NK-92 treated with Interleukin-12 subunit alpha and Interleukin-12 subunit beta, amount 100 ng/mL, for 24 hours (cell line): ENCODE measurements at places on chromosomes 3 and 15.

DNA sequence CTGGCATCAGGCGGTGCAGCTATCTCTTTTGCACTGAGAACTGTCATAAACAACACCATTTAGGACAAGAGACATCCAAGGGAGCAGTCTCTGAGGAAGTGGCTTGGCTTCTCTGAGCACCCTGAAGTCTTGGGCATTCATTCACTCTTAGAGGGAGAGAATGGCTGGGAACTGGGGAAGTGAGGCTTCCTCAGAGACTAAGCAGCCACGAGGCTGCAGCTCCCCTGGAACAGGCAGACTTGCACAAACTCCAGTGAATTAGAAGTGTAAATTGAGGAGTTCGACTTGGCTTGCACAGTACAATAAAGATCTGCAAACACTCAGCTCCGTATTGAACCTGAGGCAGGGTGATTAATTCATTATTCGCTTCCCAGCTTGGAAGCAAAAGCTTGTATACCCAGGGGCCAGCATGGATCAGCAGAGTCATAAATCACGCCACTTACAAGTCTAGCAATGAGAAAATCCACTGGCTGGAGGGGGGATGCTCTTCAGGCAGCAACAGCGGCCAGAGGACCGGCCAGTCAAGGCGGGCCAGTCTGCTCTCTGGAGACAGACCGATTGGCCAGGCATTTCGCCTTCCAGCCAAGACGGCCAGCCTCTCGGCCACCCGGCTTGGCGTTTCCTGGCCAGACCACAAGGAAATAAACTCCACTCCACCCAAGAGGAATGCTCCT lies 118.8 kb upstream of the ADPGK start:
- no peak for DNase-seq

GRCh38 chr15:64650552-64650951 lies 124.8 kb downstream of the RBPMS2 start:
- DNase-seq, result no peak

DNA sequence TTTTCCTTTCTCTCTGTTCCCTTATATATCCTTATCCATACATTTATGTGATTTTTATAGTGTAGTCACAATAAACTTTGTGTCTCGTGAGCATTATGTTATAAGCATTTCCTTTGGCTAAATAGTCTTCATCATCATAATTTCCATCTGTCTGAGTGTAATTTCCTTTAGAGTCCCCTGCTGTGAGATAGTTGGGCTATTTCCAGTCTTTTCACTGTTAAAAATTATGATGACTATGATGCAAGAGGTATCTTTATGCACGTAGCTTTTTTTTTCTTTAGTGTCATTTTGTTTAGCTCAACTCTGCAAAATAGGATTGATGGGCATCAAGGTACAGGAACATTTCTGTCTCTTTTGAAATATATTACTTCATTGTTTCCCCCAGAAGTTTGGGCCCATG lies 26.9 kb upstream of the CA12 start:
- no peak for DNase-seq

DNA sequence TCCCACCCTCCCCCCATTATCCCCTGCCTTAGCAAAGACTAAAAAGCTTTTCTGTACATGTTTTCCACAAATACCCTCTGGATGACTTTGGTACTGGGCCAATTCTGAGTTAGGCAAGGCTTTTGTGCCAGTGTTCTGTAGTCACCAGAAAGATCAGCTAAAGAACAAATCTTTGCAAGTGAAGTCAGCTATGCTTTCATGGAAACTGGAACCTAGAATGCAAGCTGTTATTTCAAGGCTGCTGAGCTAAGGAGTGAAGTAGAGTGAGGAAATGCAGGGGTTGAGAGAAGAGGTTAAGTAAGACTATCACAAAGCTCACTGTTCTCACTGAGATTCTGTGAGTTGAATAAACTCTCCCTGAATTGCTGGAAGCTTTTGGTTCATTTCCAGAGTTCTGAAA lies 107.8 kb upstream of the CNTN3 start:
- DNase-seq, result no peak

- DNase-seq, result no peak
Measured at GRCh38 chr3:126799099-126799498, 95.1 kb downstream of the CHCHD6 start.

DNA sequence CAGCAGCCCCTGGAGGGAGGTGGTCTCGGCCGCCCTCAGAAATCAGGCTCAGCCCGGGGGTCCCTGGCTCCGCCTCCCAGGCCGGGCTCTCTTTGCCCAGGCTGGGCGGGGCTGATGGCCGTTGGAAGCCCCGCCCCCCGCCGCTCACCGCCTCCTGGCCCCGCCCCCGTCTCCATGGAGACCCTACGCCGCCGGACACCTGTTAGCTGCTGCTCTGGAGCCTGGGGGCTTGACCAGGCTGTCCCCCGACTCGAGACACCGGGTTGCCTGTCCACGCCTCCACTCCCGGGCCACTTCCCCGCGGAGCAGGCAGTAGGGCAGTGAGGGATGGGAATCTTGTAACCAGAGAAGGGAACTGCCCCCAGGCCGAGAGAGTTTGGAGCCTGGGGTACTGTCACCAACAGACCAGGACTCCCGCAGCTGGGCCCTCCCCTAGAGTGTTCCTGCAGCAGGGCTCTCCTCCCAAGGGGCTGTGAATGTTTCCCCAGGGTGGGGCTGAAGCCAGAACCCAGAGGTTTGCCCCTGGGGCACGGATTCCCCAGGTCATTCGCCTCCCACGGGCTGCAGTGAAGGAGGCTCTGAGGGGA lies 27.8 kb upstream of the RPL32 start:
- DNase-seq, result no peak

DNA sequence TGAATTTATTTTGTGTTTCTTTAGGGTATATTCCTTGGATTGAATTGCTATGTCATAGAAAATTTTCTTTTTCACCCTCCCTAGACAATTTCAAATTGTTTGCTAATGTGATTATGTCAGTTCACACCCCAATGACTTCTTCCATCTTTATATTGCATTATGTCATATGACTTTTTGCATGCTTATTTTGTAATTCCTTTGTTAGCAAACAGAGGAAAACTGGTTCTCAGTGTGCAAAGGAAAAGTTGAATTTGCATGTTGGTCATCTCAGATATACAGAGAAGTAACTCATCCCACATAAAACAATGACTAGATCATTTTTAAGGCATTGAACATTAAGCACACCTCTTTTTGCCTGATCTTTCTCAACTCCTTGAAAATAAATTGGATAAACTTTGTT lies 3.3 kb upstream of the RNF13 start:
- no peak for DNase-seq

GRCh38 chr3:183460081-183461055 lies 31.9 kb upstream of the MCF2L2 start:
- no peak for DNase-seq

DNA sequence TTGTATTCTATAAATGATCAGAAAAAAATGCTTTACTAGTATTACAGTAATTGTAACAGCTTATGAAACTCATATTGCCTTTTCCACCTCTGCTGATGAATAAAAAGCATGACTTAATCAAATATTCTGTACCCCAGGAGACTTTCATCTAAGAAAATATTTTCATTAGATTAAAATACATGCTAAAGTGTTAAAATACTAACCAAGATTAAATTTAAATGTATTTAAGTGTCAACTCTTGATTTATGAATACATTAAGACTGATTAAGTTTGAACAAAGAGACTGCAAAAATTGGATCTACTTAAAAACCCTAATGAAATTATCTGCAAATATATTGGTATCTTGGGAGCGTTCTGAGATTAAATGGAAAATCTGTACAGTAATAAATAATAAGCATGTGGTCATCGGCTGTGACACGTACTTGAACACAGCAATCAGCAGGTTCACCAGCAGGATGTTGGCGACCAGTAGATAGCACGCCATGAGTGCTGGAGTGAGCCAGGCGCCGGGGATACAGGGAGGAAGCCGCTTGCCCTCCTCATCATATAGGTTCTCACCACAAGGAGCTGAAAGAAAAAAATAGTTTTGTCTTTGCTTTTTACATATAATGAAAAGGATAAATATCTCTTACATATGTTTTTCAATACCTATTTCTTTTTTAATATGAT lies 36.6 kb upstream of the MTMR10 start:
- no peak for DNase-seq

DNA sequence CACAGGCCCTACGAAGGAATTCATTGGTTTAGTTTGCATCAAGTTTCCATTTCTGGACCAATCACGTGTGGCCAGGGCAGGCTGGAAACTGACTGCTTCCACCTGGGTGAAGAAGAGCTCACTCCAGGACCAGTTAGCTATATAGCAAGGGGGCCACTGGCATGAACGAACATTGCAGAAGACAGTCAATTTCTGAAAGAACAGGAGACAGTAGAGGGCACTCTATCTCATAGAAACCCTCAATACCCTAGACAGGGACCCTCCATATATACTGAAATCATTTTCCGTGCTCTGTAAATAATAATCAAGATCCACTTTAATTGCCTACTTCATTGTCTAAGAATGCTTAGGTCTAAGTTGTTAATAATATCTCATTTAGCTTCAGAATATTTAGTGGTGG lies 215.6 kb downstream of the CADPS start:
- no peak for DNase-seq

DNA sequence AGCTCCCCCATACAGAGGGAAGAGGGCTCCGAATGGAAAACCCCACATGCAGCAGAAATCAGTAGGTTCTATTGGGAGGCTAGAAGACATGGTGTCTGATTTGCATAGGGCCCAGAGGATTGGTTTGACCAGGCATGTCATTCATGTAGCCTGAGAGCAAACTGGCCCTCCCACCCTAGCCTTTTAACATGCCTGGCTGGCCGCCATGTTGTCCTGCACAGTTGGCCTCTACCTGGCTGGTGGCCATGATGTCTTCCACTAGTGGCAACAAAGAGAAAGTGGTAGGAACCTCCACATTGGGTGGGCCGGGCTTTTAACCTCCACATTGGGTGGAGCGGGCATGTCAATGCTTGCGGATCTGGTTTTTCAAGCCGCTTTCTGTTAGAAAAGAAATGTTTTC lies 312.1 kb downstream of the TAFA4 start:
- DNase-seq, result no peak

- DNase-seq, result no peak
Measured at GRCh38 chr3:134079111-134079547, 49.4 kb upstream of the SLCO2A1 start.

GRCh38 chr3:17079933-17080332 lies 195.2 kb downstream of the PLCL2 start:
- no peak for DNase-seq

GRCh38 chr3:134887536-134887935 lies 92.5 kb downstream of the EPHB1 start:
- no peak for DNase-seq

DNA sequence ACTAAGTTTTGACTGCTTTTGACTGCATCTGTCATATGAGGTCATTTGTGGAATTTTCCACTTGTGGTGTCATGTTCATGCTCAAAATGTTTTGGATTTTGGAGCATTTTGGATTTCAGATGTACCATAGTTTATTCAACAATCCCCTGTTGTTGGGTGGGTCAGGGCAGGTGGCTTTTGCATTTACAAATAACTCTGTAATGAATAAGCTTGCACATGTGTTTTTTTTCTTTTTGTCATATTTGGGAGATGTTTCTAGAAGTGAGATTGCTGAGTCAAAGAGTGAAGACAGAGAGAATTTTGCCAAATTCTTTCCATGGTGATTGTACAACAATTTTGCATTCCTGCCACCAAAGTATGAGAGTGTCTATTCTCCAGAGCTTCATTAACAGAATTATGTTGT lies 62.4 kb upstream of the ADPGK start:
- no peak for DNase-seq

GRCh38 chr3:4149296-4149695 lies 153.9 kb upstream of the SETMAR start:
- DNase-seq, result no peak

DNA sequence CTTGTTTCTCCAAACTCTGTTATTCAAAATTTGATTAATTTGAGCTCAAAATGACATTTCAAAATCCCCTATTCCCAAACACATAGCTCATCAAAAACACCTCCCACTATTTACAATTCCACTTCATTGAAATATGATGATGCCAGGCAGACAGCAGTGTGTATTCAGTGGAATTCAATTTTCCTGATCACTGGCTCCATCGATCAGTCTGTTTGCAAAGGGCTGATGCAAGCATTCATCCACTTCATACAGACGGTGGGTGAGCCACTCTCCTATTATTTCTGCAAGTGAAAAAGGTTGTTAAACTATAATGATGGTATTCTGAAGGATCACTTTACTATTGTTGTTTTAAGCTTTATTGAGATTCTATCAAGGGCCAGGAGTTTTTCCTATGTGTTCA lies 90.7 kb downstream of the RTP4 start:
- DNase-seq, result no peak

DNA sequence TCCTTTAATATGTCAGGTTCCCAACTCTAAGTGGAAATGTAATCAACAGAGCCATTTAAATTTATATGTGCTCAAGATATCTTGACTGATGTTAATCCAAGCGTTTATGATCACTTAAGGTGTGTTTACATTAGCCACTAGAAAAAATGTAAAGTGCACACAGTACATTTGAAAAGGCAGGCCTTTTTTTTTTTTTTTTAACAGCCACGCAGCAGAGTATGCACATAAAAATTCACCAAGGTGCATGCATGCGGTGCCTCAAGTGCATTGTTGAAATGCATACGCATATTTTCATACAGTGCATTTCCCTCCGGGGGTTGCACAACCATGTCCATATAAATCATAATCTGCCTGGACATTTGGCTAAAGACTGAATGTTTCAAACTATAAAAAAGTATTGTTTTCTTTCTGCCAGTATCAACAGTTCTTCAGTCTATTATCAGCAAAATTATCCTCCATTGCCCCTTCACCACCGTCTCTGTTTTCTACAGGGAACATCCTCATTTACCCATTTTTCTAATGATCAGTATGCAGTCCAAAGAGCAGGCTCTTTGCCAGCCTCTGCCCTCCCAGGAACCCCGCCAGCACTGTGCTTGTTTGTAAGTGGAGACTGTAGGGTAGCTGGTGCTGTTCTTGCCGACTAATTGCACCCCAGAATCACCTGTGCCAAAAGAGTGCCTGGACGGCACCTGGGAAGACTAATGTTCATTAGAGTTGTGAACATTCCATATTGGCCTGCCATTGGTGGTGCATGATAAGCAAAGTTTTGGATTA lies 611.2 kb upstream of the CFAP20DC start:
- DNase-seq, result no peak

GRCh38 chr3:70621451-70621850 lies 309.0 kb upstream of the MDFIC2 start:
- DNase-seq, result no peak

- peak; percentile 86 for DNase-seq
Measured at GRCh38 chr3:108221911-108222852, at the start of gene IFT57. Gene IFT57, minus strand, starts transcription at chr3:108222424. Its CDS starts 102 bp downstream, at chr3:108222322.

- DNase-seq, result no peak
Measured at GRCh38 chr3:157066335-157067098, 93.4 kb downstream of the CCNL1 start.
